B cell (primary cell): ENCODE measurements at places on chromosomes 1 and 21.

DNA sequence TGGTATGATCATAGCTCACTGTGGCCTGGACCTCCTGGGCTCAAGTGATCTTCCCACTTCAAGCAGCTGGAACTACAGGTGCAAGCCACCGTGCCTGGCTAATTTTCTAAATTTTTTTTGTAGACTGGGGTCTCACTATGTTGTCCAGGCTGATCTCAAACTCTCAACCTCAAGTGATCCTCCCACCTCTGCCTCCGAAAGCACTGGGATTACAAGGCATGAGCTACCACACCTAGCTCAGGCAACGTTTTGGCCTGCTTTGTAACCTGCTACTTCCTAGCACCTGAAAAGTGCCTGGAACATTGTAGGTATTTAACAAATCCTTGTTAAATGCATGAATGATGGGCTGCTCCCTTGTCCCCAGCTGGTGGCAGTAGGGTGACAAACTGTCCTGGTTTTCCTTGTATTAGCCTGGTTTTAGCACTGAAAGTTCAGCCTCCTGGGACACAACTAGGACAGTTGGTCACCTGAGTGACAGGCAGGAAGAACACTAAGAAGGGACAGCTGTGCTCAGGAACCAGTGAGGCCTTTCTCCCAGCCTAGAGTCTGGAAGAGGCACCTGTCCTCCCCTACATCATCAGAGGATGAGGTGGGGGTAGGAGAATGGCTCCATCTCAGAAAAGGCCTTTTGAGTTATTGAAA is 88.5 kb upstream of the CD34 start:
- no peak overlapping the region for H3K4me3 ChIP-seq
- no peak overlapping the region for H3K27ac ChIP-seq
- no peak for DNase-seq
- no peaks in the 10 kb centered on the region for H3K4me1 ChIP-seq
- no peaks in the 10 kb centered on the region for H3K27me3 ChIP-seq

DNA sequence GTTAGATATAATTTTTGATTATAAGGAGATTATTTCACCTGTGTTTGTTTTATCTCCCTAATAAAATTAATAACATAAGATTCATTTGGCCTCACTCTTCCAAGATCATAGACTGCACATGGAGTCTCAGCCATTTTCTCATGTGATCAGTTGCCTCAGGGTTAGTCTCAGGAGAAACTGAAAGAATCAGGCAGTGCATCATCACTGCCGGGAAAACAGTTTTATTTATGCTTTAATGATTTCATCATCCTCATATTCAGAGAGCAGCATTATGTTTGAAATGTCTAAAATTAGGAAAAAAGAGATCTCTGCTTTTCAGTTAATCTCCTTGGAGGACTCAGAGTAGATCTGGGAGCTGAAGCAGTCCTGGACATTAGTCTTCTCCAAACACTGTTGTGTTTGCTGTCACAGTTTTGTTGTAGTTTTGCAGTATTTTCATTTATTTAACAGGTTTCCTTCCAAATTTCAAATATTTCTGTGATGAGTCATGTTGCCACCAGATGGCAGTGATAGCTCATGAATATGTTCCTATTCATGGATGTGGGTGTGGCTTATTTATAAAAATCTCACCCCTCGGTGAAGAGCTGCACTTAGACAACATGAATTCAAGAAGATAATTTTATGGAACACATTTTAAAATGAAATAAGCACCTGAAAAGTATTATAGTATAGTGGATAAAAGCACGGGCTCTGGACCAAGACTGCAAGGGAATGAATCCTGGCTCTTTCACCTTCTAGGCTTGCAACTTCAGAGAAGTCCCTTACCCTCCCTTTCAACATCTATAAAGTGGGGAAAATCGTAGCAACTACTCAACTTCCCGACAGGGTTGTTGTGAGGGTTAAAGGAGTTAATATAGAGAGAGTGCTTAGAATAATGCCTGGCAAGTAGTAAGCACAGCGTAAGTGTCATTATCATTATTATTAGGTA is 31.2 kb downstream of the CHD1L start:
- peaks cover 63% of the 10 kb centered on the region for H3K36me3 ChIP-seq
- peak; percentile 59 for DNase-seq

- no peaks in the 10 kb centered on the region for H3K36me3 ChIP-seq
- H3K4me3 ChIP-seq = no peak overlapping the region
- no peak overlapping the region for H3K27ac ChIP-seq
- peaks cover 5% of the 10 kb centered on the region for H3K4me1 ChIP-seq
Observed at GRCh38 chr1:20386323-20387081, 95.8 kb downstream of the VWA5B1 start.

- DNase-seq = no peak
- H3K27me3 ChIP-seq = no peaks in the 10 kb centered on the region
- H3K27ac ChIP-seq = no peak overlapping the region
- no peak overlapping the region for H3K4me3 ChIP-seq
- no peaks in the 10 kb centered on the region for H3K36me3 ChIP-seq
Observed at GRCh38 chr1:210917560-210918169, 216.3 kb downstream of the KCNH1 start.
